CD14-positive monocyte (primary cell): ENCODE measurements at places on chromosomes 4 and X. TPM values are rescaled to one million over a fixed set of nuclear protein-coding genes. Genes with fewer than 3 reads are reported as not detected.
A peak's percentile ranks its signal among the peaks of the same experiment; 100 is the strongest.

The TAF1 gene
- polyA plus RNA-seq = 6.1 and 19.7 TPM in 2 replicates

The SRPX2 gene
- polyA plus RNA-seq = not detected

The SLC6A14 gene
- polyA plus RNA-seq = not detected in 2 replicates

- DNase-seq = no peak
Measured at GRCh38 chr4:76197971-76198410, 15.6 kb downstream of the SCARB2 start.

GRCh38 chr4:140267576-140267975 is 105.9 kb upstream of the SCOC start:
- DNase-seq = no peak

GRCh38 chr4:13920901-13921300 is 293.4 kb upstream of the BOD1L1 start:
- peak; percentile 25 for DNase-seq

The SLITRK2 gene
- polyA plus RNA-seq = not detected

GRCh38 chr4:165124488-165124887 is 11.8 kb upstream of the TMEM192 start:
- no peak for DNase-seq

DNA sequence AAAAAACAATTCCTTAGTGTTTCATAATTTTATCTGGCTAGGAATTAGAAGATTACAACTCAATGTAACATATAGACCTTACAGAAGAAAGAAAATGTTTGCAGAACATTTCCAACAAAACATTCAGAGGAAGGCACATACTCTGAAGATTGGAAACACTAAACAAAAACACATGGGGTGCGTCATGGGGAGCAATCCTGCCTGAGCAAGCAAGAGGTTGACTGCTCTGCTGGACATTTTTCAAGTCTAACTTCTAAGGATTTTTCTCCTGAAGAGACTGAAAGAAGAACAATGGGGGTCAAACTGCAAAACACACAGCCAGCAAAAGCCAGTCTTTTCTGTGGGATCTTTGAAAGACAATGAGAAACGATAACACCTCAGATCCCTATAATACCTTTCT is 182.8 kb downstream of the GUCY2F start:
- no peak for DNase-seq

- no peak for DNase-seq
Measured at GRCh38 chr4:179728305-179728704, 2286.1 kb upstream of the AGA start.

DNA sequence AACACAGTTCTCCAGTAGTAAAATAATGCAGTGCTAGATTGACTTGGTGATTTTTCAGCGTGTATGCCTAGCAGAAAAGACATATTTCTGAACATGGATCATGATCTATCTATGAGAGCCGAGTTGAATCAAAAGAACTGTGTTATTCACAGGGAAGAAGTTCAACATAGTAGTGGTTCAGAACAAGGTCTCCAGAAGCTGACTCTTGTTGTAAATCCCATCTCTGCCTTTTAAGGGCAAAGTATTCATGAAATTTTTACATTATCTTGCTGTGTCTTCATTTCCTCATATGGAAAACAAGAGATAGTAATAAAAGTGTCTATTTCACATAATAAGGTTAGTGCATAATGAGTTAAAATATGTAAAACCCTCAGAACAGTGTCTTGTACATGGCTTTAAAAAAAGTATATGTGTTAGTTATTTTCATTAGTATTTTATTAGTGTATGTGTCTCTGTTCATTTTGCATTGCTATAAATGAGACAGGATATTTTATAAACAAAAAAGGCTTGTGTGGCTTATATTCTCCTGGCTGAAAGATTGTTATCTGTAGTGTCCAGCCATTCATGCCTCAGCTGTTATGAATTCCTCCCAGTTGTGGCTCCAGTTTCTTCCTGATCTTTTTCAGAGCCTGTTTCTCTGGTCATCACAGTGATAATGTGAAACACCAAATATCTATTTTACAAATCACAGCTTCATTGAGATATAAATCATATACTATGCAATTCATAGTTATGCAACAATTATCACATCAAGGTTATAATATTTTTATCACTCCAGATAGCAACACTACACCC is 1351.2 kb downstream of the STIM2 start:
- no peak for DNase-seq

The SEPTIN6 gene
- polyA plus RNA-seq = 31.1 TPM
